ENCODE measurements at places on chromosomes 6 and 20.

DNA sequence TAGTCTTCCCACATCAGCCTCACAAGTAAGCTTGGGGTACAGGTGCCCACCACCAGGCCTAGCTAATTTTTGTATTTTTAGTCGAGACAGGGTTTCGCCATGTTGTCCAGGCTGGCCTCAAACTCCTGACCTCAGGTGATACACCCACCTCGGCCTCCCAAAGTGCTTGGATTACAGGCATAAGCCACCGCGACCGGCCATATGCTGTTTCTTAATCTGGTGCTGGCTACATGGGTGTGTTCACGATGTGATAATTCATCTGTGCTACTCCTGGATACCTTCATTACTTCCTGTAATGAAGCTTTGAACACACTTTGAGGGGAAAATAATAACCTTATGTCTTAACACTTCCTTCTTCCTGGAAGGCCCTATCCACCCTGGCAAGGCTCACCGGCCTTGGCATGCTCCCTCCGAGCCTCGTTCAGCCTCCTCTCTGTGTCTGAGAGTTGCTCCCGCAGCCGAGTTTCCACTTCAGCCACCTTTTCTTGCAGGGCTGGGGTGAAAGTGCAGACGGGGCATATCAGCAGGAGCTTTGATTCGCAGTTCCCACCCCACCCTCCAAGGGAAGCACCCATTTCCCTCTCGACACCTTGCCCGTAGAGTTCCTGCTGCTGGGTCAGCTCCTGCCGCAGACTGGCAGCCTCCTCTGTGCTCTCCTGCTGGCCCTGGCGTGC, 5.6 kb upstream of the PSORS1C2 start:
- no peak for DNase-seq

DNA sequence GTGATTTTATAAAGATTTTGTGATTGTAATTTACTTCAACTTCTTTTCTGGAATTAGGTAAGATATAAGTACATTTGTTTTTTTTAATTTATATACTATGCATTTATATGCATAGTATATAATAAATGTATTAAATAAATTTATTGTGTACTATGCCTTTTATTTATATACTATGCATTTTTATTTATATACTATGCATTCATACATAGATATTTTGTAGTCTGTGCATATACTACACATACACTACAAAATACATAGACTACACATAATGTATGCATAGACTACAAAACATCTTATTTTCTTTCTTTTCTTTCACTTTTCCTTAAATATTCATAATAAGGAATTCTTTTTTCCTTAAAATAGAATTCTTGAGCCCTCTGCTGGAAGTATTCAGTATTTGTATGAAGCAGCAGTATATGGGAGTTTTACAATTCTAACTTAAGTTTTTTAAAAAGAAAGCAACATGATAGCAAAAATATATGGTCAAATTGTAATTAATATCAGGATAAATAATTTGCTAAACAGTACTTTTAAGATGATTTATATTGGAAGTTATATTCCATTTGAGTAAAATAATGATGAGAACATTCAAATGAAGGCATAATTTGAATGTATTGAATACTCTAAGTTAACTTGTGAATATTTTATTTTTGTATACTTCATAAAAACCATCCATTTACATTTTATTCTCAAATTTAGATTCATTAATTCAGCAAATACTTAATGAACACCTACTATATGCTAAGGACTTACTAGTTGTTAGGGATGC, 129.3 kb downstream of the KLHL32 start:
- peak; percentile 22 for DNase-seq

DNA sequence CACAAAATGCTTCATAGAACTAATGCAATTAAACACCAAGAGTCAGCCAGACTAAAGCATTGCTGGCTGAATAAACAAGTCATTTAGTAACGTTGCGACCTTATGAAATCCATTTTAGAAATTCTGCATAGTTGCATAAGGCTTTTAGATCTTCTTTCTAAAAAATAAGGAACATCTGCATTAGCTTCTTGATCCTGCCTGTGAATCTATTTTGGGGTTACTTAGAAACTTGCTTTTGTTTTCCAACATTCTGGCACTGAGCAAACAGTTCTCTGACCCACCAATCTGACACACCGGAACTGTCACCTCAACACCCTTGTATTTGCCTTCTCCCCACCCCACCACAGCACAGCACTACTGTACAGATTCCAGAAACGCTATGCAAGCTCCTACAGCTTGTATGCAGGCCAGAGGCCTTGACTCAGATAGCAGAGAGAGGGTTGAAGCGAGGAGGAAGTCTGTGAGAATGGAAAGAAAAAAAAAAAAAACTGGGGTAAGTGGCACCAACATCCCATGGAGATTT, 55.0 kb downstream of the KIF13A start:
- DNase-seq: no peak

DNA sequence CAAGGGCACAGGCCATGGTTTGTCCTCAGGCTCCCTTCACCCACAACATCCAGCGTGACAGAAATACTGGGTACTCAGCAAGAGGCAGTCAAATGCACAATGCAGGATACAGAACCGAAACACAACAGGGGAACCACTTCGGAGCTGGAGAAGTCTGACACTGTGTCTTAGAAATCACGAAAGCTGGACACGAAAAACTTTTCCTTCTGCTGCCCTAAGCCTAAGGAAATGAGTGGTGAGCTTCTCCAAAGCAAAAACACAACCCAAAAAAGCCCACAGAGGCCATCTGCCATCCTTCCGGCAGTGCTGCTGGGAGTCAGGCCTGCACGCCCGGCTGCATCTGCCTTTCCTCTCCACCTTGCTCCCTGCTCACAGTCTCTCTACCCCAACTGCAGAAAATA, 106.3 kb downstream of the SLC23A2 start:
- DNase-seq: no peak

DNA sequence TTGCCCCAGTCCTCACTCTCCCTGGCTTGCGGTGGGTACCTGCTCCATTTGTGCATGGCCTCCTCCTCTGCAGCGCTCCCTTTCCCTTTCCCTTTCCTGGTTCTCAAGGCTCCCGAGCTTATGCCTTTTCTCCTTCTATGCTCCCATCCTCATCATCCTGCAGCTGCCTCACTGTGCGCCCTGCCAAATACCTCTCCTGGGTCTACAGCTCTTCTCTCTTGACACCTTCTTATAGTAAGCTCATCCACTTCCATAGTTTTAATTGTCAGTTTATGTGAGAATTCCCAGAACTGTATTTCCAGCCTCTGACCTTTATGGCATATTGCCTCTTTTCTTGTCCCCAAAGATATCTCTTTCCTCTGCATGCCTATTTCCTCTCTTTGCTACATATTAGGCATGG, 5.9 kb downstream of the ADGRF5 start:
- DNase-seq: no peak

- no peak for DNase-seq
These were observed 12.0 kb upstream of the SLC17A5 start for GRCh38 chr6:73665686-73666319.

DNA sequence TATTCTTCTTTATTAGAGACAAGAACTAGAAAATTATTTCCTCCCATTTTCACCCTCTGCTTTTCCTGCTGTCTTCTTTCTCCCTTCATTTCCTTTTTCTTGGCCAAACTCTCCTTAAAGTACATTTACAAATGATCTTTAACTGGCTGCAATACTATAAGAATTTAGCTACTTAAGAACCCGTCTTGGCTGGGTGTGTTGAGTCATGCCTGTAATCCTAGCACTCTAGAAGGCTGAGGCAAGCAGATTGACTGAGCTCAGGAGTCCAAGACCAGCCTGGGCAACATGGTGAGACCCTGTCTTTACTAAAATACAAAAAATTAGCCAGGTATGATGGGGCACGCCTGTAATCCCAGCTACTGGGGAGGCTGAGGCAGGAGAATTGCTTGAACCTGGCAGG, 39.3 kb upstream of the SRPK1 start:
- no peak for DNase-seq

DNA sequence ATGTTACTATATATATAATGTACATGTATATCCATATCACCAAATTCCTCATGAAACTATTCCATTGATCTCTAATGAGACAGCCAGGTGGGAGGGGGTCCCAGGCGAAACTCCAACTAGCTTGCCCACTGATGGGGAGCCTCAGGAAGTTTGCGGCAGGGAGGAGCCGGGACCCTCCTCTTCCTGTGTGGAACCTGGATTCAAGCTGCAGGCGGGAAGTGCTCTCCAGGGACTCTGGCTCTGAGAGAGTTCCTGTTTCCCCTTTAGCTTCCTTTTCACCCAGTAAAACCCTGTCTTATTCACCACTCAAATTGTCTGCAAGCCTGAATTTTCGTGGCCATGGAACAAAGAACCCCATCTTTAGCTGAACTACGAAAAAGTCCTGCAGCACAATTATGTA, 152.2 kb downstream of the OPN5 start:
- DNase-seq: no peak

DNA sequence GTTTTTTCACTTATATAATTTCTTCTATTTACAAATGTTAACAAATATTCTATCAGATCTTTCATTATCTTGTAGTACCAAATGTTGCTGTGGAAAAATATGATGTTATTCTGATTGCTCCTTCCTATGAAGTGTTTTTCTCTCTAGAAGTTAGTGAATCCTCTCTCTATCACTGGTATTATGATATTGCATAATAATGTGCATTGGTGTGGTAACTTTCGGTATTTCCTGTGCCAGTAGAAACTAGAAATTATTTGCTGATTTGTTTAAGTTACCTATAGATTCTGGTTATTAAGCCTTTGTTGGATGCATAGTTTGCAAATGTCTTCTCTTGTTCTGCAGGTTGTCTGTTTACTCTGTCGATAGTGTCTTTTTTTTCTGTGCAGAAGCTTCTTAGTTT, 342.5 kb downstream of the CENPW start:
- no peak for DNase-seq

DNA sequence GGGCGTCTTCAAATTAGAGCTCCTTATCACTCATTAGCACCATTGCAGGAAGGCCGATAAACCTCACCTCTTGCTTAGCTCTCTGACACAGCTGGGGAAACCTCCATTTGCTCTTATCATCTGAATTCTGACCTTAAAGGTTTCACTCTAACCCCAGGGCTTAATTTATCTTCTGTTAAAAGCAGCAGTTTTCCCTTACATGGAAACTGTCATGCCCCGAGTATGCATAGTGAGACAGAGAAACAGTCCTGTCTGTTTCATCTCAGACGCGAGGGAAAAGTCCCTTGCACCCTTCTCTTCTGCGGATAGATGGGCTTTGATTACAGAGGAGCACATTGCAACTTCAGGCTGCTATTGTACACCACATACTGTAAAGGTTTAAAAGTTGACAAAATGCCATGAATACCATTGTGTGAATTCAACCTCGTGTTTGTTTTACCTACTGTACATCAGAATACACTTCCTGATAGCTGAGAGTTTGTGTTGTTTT, 191.5 kb upstream of the BMP2 start:
- no peak for DNase-seq

DNA sequence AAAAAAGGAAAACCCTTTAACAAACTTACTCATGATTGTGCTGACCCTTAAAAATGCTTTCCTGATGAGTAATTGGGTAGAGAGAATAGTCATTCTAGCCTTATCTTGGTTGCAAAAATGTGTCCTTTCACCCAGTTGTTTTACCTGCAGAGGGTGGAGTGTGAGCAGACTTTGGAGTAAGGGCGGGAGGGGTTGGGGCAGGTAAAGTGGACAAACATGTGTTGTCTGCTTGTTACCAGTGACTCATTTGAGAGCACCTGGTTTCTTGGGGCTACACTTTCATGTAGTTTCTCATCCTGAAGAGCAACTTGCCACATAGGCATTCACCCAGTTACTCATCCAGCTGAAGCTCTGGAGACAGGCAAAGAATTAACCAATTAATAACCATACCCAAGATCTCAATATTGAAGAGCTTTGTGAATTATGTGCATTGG, 121.1 kb downstream of the TNFRSF21 start:
- no peak for DNase-seq

- no peak for DNase-seq
These were observed 269.3 kb downstream of the ARHGAP18 start for GRCh38 chr6:129440691-129441090.

DNA sequence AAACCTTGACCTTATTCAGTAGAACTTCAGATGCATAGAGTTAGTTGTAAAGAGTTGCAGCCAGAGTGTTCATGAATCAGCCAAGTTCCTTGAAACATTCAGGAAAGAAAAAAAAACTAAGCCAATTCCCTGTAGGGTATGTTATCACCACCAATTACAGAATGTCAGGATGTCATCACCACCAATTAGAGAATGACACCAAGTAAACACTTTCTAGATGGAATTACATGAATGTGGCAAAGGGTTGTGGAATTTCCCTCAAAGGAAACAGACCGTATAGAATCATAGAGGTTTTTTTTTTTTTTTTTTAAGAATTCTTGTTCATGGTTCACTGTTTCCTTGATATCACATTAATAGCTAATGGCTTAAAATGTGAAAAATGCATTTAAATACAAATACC, 472.1 kb upstream of the RNF217 start:
- DNase-seq: no peak

DNA sequence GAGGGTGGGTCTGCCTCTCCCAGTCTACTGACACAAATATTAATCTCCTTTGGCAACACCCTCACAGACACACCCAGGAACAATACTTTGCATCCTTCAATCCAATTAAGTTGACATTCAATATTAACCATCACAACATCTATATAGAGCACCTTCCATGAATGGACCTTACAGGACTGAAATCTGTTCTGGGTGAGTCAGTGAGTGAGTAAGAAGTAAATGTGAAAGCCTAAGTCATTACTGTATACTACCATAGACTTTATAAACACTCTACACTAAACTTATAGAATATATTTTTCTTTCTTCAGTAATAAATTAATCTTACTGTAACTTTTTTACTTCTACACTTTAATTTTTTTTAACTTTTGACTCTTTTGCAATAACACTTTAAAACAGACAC, 993.8 kb upstream of the MAP3K7 start:
- no peak for DNase-seq

GRCh38 chr6:148471624-148472159, 129.1 kb downstream of the SASH1 start:
- peak; percentile 53 for DNase-seq

DNA sequence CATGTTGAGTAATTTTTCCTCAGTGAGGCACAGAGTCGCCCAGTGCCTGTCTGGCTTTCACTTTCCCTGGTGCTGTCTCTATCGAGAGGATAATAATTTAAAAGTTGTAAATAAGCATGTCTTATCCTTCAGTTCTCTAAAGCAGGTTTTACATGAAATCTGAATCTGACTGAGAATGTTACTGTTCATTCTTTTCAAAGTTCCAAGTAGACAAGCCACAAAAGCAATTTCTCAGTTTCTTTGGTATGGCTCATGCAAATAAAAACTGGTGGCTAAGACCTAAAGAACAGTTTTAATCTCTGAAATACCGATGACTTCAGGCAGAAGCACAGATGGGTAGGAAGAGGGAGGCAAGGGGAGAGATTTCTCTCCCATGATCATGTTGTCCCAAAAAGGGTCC, 87.6 kb upstream of the GCM1 start:
- DNase-seq: no peak

DNA sequence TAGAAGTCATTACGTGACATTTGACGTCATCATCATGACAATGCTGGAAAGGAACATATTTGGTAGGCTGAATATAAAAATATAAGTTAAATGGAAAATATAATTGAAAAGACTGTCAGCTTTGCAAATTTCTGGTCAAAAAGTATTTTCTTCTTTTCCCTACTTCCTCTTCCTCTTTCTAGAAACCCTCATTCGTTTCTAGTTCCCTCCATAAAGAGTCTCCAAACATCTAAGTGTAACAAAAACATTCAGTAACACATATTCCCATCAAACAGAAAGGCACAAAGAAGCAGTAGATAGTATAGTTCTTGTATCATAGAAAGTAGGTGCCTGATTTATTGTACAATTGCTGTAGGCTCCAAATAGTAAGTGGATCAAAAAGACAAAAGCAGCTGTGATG, 150.8 kb upstream of the FAM83B start:
- no peak for DNase-seq

- DNase-seq: no peak
These were observed 1.9 kb downstream of the C6orf58 start for GRCh38 chr6:127578900-127579299.

GRCh38 chr6:24504287-24504648, 9.5 kb downstream of the ALDH5A1 start:
- no peak for DNase-seq
